Activated CD4-positive, alpha-beta T cell treated with anti-CD3 and anti-CD28 coated beads, Interleukin-2, amount 50 U/mL, for 1 hour (primary cell): ENCODE measurements at places on chromosomes 11 and 22.

GRCh38 chr11:127791844-127792243 lies 791.3 kb upstream of the KIRREL3 start:
- no peak for DNase-seq

DNA sequence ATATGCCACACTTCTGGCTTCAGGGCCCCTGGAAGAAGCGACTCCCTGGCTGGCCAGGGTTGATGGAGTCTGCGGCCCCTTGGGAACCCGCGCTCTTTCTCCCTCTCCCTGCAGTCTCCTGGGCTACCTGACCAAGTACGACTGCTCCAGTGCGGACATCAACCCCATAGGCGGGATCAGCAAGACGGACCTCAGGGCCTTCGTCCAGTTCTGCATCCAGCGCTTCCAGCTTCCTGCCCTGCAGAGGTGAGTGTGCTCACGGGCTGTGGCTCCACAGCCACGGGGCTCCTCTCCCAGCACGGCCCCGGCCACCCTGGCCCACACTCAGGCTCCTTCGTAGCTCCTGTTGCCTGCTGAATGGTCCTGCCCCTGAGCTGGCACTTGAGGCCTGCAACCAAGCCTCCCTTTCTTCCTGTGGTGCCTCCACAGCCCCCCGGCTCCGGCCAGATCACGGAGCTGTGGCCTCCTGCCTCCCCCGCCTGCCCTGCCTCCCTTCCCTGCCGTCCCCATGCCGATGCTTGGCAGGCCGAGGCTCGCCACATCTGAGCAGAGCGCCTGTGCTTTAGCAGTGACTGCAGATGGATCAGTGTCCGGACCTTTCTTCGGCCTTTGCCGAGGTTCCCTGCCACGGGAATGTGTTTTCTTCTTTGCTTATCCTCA lies 36.2 kb upstream of the KRTAP5-7 start:
- DNase-seq = no peak

DNA sequence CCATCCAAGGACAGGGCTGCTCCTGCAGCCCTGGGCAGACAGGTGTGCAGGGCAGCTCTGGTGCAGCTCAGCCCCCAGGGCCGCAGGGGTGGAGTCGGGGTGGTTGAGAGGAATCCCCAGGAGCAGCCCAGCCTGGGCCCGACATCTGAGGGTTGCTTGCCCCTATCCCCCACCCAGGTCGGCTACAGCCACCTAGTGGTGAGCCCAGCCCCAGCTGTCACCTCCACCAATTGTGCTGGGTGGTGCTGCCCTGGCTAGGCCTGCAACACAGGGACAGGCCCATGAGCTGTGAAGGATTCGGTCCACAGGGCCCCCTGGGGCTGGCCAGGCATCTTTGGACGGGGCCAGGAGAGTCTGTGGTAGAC lies 29.6 kb downstream of the RTN4R start:
- DNase-seq = peak; percentile 48

DNA sequence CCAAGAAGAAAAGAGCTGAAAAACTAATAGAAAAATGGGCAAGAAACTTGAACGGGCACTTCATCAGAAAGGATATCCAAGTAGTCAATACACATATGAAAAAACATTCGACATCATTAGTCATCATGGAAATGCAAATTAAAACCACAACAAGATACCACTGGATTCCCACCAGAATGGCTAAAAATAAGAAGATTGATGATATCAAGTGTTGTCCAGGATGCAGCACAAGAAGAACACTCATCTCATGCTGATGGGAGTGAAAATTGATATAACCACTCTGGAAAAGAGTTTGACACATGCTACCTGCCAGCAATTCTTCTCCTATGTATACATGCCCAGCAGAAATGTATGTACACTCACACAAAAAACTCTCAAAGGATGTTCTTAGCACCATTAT lies 26.9 kb upstream of the SCUBE2 start:
- DNase-seq = no peak

DNA sequence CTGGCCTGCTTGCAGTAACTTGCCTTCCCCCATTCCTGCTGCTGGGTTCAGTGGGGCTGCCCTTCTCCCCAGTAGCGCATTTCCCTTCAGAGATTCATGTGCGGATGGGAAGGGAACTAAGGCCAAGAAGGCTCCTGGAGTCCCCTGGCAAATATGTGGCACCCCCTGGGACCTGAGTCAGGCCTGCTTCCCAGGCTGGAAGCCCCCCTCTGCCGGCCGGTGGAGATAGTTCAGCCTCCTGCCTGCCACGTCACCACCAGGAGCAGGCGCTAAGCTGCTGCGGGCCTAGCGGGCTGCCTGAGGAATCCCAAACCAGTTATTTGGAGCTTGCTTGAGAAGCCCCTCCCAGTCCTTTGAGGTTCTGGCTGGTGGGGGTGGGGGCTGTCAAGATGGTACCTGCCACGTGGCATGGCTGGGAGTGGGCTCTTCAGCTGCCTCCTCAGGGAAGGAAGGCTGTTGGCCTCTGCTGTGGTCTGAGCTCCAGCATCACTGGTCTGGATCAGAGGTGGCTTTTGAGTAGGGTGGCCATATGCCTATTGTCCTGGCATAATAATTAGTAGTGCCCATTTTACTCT lies 2.0 kb downstream of the SERPINH1 start:
- DNase-seq = no peak

DNA sequence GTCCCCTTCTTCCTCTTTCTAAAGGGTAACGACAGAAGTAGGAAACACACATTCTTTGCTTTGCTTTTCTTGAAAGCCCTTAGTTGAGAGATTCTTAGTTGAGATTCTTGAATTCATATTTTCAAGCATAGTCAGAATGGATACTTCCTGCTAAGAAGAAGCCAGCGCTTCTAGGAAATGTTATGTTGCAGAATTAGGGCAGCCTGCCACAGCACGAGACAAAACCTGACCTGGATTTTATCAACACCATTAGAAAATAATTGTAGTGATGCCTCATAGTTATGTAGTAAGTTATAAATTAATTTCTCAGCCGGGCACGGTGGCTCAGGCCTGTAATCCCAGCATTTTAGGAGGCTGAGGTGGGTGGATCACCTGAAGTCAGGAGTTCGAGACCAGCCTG lies 37.9 kb upstream of the NUP160 start:
- DNase-seq = no peak
